Astrocyte of the spinal cord (primary cell): ENCODE measurements at places on chromosomes 4 and X.

DNA sequence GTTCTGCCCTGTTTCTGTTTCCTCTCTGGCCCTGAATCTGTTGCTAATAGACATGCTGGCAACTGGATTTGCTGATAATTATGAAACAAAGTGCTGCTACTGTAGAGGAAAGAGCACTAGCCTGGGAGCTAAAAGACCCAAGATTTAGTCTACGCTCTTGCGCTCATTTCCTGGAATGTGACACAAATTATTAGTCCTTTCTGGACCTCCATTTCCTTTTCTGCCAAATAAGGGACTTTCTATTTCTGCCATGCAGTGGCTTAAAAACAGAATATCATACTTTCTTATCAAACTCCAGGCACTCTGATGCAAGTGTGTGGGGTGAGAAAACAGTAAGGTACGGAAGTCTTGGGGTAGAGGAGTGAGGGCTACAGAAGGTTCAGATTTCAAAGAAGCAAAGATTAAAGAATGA is 48.3 kb upstream of the GPR174 start:
- DNase-seq, result no peak

DNA sequence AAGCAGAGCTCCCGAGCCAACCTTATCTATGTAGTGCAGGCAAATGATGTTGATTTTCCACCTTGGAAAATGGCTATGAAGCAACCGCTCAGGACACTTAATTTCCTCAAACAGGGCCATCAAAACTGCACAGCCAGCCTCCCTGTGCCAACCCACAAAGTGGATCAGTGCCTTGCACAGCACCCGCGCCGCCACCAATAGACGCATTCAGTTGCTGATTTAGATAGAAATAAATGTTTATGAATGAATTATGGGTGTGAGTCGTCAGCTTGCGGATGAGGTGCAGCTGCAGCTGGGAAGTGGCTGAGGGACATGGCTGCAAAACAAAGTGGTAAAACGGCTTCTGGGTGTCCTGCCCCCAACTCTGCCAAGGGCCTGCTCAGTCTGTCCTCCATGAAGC is 47.0 kb downstream of the SOD3 start:
- DNase-seq, result no peak

DNA sequence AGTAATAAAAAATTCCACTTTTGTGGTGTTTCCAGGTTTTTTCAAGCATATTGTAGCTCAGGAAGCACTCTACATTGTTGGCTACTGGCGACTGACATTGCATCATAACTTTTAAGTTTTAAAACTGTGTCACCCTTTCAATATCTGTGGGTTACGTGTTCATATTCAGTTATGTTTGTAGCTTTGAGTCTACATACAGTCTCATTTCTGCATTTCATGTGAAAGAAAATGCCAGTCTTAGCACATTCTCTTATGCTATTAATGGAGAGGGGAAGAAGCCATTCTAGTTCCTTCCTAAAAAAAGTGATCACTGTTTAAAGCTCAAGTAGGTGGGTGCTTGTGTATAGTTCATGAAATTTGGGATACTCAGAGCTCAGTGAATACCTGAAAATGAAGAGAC is 38.1 kb downstream of the DIAPH2 start:
- no peak for DNase-seq

DNA sequence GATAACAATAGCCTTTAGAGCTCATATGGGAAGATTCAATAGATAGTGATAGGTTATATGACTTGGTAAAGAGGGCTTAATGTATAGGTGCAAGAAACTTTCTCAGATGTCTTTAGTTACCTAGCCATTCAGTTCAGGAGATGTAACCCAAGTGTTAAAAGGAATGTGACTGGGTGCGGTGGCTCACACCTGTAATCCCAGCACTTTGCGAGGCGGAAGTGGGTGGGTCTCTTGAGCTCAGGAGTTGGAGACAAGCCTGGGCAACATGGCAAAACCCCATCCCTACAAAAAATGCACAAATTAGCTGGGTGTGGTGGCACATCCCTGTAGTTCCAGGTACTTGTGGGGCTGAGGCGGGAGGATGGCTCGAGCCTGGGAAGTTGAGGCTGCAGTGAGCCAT is 7.9 kb downstream of the TET2 start:
- no peak for DNase-seq

DNA sequence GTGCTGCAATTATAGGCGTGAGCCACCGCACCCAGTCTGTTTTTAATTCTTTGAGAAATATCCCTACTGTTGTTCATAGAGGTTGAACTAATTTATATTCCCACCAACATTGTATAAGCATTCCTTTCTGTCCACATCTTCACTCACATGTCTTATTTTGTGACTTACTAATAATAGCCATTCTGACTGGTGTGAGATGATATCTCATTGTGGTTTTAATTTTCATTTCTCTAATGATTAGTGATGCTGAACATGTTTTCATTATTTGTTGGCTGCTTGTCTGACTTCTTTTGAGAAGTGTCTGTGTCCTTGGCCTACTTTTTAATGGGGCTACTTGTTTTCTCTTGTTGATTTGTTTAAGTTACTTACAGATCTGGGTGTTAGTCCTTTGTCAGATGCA is 310.9 kb upstream of the MAOA start:
- no peak for DNase-seq
